ENCODE measurements at places on chromosomes 13 and 19.

DNA sequence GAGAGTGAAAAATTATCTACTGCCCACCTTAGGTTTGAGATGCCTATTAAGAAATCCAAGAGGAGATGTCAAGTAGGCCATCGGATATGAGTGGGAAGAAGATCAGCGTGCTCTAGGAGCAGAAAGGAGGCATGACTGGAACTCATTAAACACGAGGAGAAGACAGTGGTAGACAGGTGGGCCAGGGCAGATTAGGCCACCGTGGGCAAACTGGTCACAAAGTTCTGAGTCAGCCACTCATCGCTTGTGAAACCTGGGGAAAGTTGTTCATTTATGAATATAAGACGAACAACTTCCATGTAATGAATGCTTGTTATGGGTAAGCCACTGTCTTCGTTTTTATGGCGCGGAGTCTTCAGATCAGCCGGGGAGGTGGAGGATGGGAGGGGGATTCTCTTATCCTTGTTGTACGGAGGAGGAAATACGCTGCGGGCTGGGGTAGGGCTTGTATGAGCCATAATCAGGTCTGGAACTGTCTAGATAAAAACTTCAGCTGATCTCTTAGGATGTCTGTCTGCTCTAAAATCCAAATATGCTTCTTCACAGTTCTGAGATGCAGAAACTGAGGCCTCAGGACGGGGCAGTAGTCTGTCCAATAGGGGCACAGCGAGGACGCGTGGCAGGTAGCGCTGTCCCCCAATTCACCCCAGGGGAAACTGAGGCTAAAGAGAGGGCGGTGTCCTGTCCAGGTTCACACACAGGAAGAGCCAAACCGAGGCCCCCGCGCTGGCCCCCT is 1.1 kb upstream of the ZNF444 start:
- no peak for DNase-seq

DNA sequence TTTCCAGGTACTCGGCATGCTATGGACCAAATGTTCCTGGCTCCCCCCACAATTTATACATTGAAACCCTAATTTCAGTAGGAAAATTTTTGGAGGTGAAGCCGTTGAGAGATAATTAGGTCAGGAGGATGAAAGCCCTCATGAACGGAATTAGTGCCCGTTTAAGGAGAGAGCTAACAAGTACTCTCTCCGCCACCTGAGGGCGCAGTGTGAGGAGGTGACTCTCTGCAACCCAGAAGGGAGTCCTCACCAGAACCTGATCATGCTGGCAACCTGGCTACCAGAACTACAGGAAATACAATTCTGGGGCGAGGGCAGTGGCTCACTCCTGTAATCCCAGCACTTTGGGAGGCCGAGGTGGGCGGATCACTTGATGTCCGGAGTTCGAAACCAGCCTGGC is 397.8 kb downstream of the SLITRK5 start:
- no peak for DNase-seq

DNA sequence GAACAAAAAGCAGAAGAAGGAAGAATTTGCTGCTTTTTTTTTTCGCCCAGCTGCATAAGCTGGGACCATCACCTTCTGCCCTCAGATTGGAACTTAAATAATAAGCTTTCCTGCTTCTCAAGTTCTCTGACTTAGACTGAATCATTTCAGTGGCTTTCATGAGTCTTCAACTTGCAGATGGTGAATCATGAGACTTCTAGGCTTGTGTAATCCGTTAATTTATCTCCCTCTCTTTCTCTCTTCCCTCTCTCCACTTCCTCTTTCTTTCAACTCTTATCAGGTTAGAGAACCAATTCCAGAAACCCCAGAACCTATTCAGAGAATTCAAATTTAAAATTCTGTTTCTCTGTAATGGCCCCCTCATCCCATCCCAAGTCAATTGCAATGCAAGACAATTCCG is 1153.7 kb downstream of the PCDH9 start:
- DNase-seq, result no peak

GRCh38 chr19:703651-704446 is 4.9 kb upstream of the PALM start:
- DNase-seq, result no peak

DNA sequence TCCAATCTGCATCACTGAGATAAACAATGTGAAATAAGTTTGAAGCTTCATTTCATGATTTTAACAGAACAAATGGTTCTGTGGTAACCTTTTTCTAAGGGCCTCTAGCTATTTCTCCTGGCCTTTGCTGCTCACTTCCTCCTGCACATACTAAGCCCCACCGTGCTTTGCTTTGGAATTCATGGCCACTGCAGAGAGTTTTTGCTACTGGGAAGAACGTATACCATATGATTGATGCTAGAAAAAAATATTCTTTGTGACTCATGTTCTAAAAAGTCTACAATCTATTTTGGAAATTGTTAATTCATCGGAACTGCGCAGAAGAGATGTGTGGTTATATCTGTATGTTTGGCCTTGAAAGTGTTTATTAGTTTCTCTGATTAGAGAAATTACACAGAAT is 747.3 kb downstream of the PCDH9 start:
- DNase-seq, result no peak

DNA sequence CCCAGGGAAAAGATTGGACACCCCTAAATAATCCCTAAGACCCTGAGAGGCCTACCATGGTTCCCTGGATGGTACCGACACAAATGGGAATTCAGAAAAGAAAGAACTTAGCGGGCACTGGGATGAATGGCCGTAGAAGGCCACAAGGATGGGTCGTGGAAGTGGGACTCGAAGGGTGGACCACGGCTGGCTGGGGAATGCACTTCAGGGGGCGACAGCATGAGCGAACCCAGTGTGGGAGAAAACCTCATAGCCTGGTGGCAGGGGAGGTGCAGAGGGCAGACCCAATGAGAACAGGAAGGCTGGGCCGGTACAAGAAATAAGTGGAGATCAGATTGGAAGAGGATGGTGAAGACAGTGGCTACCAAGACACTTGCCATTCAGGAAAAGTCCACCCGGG is 28.7 kb downstream of the LATS2 start:
- no peak for DNase-seq

DNA sequence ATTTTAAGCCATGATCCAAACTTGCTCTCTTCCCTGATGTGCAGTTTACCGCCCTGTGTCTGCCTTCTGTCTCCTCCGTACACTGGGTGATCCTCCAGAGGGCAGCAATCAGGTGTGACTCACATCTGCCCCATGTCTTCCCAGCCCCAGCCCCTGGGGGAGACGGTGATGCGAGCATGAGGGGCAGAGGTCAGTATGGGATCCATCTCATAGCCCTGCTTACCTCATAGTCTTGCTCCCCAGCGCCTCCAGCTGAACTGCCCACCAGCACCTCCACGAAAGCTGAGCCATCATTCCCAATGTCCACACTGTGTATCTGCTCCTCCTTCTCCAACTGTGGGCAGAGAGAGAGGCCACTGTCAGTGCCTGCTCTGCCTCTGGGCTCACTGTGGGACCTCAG is 14.6 kb downstream of the XRCC1 start:
- no peak for DNase-seq

- no peak for DNase-seq
These were observed 439.8 kb downstream of the TDRD3 start for GRCh38 chr13:60836821-60837220.

DNA sequence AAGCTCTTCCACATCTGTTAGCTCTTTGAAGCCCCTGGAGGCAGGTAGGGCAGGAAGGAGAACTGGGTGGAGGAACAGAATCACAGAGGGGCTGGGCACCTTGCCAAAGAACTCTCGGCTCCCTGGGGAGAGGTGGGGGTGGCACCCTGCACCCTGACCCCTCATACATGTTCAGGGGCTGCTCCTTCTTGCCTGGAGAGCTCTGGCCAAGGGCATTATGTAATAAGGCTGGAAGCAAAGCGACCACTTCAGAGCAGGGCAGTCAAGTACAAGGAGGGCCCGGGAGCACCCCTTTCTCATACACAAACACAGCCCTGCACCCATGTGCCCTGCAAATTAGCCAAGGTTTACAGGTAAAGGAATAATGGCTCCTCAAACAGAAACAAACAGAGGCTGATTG is 351.9 kb upstream of the TSHZ3 start:
- no peak for DNase-seq

GRCh38 chr13:102255409-102255808 is 146.4 kb downstream of the FGF14 start:
- DNase-seq, result no peak

- DNase-seq, result no peak
These were observed 405.8 kb downstream of the FGF9 start for GRCh38 chr13:22076658-22077057.

All from stimulated activated CD8-positive, alpha-beta memory T cell treated with anti-CD3 and anti-CD28 coated beads, Interleukin-4, amount 100 ng/mL, for 4 hours (primary cell).